ENCODE measurements at places on chromosomes 3 and 15.

DNA sequence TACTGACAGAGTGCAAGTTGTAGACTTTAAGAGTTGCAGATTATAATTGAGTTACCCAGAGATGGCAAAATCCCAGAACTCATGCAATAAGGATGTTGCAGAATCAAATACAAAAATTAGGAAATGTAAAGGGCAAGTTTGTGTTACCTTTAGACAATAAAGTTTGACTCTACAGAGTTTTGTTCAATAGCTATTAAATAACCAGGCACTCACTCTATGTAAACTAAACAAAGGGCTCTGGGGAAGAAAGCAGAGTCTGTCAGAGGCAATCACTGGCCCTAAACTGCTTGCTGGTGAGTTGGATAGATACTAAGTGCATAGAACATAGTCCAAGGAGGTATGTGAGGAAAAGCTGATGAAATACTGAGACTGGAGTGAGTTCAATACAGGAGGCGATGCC, 40.0 kb upstream of the PLCL2 start:
- no peak for DNase-seq

GRCh38 chr3:17032407-17033034, 147.8 kb downstream of the PLCL2 start:
- peak; percentile 29 for DNase-seq

DNA sequence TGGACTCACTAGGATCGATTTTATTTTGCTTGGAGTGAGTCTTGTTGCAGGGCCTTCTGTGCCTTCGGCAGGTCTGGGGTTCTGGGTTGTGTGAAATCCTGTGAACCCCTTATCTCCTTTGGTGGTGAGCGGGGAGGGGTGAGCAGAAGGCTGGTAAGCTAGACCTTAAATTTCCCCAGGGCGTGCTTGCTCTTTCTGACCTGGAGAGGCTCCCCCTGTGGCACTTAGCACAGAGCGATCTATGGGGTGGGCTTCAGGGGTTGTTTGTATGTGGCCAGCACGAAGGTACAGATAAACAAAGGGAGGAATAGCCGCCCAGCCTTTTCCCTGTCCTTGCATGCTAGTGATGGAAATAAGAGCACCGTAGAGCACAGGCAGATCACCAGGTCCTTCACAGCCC, 11.8 kb downstream of the CACNA2D3 start:
- DNase-seq = no peak

DNA sequence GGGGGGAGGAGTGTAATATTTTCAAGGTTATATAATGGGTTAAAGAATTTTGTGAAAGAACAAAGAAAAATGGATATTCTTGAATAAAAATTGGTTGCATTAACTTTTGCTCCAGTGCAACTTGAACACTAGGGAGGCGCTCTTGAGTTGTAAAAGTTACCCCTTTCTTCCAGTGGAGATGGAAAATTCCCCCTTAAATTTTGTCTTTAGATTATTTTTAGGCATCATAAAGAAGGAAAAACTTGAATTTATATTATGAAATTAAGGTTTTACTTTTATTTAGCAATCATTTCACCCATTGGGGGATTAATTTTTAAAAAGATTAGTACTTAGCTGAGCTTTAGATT, 550 bp upstream of the CHD2 start:
- no peak for DNase-seq

DNA sequence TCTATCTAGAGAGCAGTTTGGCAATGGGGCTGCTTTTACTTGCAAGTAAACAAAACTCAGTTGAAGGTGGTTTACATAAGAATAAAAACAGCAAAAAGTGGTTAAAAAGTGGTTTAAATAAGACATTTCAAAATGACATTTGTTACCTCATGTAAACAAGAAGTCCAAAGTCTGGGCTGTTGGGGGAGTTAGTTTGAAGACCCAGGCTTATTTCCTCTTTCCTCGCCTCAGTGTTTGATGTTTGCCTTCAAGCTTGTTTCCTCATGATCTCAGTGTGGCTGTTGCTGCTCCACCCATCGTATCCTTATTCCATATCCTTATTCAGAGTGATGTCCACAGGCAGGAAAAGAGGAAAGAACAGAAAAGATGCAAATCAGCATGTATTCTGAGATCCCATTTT, 15.2 kb downstream of the CGNL1 start:
- DNase-seq = no peak
